WTC11 (cell line): ENCODE measurements at places on chromosomes 6 and 20.

- no peak for DNase-seq
Measured at GRCh38 chr6:43007126-43007525, 6.6 kb downstream of the MEA1 start.

- no peak for DNase-seq
Measured at GRCh38 chr6:20319520-20320357, 81.9 kb upstream of the E2F3 start.

DNA sequence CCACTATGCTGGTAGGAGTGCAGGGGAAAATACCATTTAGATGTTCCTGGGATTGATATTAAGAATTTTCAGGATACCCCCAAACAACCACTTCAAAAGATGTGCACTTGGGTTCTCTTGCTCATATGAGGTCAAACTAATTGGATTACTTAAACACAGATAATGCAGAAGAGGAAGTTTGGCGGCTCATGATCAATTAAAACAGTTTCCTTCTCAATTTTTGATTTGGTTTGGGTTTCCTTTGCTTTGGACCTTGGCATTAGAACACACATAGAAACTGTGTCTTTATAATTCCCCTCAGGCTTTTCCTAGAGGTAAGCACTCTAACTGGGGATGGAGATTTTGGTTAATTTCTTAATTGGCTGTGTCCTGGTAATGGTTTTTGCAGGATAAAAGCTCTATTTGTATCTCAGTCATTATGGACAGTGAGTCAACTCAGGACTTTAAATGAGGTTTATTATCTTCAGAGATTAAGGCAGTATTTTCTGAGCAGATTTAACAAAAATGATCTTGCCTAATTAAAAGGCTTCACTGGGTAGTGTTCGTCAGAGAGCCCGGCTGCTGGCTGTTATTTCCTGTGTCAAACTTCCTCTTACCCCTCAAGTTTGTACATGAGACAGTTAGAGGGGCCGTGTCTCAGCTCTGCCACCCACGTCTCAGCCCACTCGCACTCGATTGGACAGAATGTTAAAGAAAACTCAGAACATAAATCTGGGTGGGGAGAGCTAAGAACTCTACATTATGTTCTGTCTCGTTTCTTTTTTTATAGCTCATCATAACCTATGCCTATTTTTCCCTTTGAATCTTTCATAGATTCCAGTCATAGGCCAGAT, 50.3 kb upstream of the PREP start:
- DNase-seq = no peak

DNA sequence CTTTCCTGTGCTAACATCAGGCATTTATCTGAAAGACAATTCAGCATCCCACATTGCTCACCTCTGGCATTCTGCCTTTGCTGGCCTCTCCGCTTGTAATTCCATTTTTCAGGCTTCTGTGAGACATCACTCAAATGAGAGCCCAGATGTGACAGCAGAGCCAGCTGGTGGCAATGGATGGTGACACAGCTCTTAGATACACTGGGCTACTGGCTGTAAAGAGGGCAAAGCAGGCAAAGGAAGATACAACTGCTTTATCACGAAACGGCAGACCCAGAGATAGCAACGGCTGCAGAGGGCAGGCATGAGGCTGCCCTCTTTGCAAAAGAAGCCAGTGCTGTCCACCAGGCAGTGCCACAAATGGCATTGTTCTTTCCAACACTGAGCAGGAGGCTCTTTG, 329.8 kb downstream of the KIF16B start:
- no peak for DNase-seq

GRCh38 chr6:1494671-1495070, 105.3 kb downstream of the FOXF2 start:
- no peak for DNase-seq

GRCh38 chr6:43427406-43428111, at the start of gene ABCC10:
Gene ABCC10, plus strand, starts transcription at chr6:43427541. Its CDS starts 438 bp downstream, at chr6:43427979.
- peak; percentile 95 for DNase-seq

GRCh38 chr6:117550618-117551242, 51.6 kb downstream of the GOPC start:
- DNase-seq = no peak

GRCh38 chr6:2396846-2397630, 151.6 kb upstream of the GMDS start:
- no peak for DNase-seq

GRCh38 chr20:51169813-51170212, 146.9 kb upstream of the KCNG1 start:
- DNase-seq = no peak

- no peak for DNase-seq
Measured at GRCh38 chr6:1916334-1917070, 306.8 kb downstream of the FOXC1 start.

DNA sequence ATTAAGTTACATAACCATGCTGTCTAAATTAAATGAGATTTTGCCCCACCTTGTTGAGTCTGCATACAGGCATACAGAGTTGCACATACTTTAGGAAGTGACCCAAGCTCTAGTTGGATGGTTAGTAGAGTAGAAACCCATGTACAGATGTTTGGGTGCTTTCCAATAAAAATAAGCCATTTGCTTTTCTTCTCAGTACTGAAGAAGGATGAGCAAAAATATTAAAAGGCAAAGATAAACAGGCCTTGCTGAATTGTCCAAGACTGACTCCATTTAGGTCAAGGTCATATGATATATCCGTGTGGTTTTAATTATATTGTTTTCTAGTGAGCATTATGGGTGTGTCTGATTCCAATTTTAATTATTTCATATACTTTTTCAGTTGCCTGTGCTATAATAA, 589.4 kb downstream of the RFPL4B start:
- DNase-seq = no peak

- DNase-seq = no peak
Measured at GRCh38 chr20:44069203-44070011, 117.6 kb downstream of the JPH2 start.

DNA sequence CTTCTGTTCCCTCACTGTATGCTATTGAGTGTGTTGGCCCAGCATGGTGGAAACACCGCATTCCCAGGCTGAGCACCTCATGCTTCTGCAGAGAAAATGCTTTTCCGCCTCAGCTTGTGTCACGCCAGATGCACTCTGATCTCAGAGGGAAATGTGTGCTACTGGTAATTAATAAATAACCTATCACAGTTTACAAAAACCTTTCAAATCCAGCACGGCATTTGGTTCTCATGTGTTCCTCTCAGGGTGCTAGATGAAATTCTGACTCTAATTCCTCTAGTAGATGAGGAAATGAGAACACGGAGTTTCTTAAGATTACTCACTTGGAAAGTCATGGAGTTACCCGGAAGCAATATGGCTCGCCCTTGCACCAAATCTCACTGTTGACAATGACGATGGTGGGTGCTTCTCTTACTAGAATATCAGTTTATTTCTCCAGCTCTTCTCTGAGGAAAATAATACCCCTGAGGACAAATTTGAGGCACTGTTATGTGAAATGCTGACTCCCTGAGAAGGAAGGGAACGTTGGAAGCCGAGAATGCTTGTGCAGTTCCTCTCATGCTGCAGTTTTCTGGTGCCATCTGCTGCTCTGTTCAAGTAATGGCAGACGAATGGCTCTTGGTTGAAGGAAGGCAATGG, 116.6 kb downstream of the RNF144B start:
- peak; percentile 53 for DNase-seq

DNA sequence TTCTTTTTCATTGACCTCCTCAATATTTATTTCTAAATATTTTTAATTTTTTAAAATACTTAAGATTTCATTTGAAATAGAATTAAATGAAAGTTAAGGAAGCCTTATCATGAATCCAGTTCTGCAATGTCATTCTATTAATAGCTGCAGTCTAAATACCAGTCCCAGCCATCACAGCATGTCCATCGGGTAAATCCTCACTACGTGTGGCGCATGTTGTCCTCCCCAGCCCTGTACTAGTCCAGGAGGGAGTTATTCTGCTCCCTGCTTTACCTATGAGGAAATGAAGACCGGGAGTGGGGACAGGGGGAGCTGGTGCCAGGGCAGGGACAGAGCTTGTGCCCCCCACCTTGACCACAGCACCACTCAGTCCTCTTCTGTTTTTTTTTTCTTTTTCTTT, 125.1 kb upstream of the QKI start:
- DNase-seq = no peak

GRCh38 chr20:44392776-44393607, 37.5 kb downstream of the HNF4A start:
- DNase-seq = no peak

GRCh38 chr6:88616380-88616779, 347.0 kb downstream of the RNGTT start:
- no peak for DNase-seq

GRCh38 chr20:54044156-54044555, 26.2 kb downstream of the BCAS1 start:
- no peak for DNase-seq

GRCh38 chr20:44805335-44805978, 4.9 kb downstream of the RIMS4 start:
- no peak for DNase-seq

GRCh38 chr6:125699591-125699990, 49.8 kb upstream of the HEY2 start:
- DNase-seq = no peak

GRCh38 chr6:161100072-161100471, 108.5 kb downstream of the MAP3K4 start:
- DNase-seq = no peak

DNA sequence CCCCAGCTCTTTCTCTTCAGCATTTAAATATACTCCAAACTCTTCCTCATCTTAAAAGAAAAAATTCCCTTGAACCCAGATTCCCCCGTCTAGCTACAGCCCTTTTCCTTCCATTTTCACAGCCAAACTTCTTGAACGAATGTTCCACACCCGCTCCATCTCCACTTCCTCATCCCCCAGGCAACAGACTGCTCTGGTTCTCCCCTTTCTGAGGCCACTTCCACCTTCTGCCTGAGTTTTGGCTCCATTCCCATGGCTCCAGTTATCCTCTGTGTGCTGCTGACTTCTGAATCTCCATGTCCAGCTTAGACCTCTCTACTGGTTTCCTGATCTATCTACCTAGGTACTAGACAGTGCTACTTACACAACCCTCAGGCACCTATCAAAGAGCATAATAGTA, 106.4 kb downstream of the RALGAPA2 start:
- no peak for DNase-seq

GRCh38 chr20:2301164-2301622, 5.4 kb downstream of the TGM3 start:
- DNase-seq = no peak

- no peak for DNase-seq
Measured at GRCh38 chr6:11810039-11810541, 31.5 kb upstream of the ADTRP start.

GRCh38 chr6:25334793-25335192, 55.6 kb downstream of the CARMIL1 start:
- no peak for DNase-seq

DNA sequence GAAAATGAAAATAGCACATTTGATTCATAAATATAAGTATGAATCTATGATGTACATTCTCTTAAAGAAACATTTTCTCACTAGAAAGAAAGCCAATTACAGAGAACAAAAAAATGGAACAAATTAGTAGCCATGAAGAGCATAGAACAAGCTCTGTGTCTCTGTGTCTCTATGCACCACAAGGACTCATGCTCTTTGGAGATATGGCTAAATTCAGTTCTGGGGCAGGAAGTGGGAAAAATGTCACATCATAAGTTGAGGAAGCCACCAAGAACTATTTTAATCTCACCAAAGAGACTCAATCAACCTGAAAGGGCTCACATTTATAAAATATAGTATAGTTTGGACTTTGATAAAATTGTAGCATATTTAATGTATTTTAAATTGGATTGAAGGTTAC, 1259.8 kb upstream of the GJE1 start:
- no peak for DNase-seq

DNA sequence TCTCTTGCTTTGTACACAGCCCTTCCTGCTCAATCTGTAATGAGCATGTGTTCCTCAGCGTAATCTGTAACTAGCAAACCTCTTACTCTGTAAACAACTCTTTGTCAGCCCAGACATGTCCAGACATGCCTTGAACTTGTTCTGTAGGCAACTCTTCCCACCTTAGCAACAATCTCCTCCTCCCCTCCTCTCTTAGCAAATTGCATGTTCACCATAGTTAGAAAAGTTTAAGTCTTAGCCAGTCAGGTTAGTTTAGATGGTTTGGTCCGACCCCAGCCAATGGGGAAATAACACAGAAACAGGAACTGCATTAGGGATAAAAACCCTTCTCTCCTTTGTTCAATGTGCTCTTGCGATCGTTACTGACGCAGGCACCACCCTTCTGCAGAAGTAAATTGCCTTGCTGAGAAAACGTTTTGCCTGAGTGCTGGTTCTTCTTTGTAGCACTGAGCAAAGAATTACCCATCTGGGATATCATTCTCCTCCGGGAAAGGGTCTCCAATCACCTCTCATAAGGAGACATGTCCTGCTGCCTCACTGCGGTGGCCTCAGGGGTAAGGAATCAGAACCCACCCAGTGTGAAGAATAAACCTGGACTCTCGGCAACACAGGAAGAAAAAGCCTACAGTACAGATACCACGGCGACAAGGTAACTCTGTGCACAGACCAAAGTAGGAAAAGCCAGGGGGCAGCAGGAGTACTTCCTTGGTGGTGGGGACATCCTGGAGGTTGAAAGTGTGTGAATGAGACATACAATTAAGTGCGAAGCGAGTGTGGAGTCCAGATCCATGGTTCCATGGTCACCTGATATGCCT, 26.2 kb downstream of the PLN start:
- no peak for DNase-seq

- DNase-seq = no peak
Measured at GRCh38 chr6:144321839-144322591, 36.9 kb downstream of the UTRN start.
